ENCODE measurements at places on chromosomes 1 and 21. TPM values are rescaled to one million over a fixed set of nuclear protein-coding genes. Genes with fewer than 3 reads are reported as not detected.

- no peak for DNase-seq
- H3K27ac ChIP-seq = peak overlapping the region; percentile 99
- H3K27me3 ChIP-seq = no peaks in the 10 kb centered on the region
- no peak overlapping the region for H3K4me3 ChIP-seq
- no peaks in the 10 kb centered on the region for H3K4me1 ChIP-seq
- no peaks in the 10 kb centered on the region for H3K36me3 ChIP-seq
Observed at GRCh38 chr1:203284411-203285123, 20.8 kb upstream of the BTG2 start.

- H3K36me3 ChIP-seq = no peaks in the 10 kb centered on the region
- no peak overlapping the region for H3K27ac ChIP-seq
- DNase-seq = no peak
Observed at GRCh38 chr1:242534753-242535152, 10.3 kb upstream of the PLD5 start.

DNA sequence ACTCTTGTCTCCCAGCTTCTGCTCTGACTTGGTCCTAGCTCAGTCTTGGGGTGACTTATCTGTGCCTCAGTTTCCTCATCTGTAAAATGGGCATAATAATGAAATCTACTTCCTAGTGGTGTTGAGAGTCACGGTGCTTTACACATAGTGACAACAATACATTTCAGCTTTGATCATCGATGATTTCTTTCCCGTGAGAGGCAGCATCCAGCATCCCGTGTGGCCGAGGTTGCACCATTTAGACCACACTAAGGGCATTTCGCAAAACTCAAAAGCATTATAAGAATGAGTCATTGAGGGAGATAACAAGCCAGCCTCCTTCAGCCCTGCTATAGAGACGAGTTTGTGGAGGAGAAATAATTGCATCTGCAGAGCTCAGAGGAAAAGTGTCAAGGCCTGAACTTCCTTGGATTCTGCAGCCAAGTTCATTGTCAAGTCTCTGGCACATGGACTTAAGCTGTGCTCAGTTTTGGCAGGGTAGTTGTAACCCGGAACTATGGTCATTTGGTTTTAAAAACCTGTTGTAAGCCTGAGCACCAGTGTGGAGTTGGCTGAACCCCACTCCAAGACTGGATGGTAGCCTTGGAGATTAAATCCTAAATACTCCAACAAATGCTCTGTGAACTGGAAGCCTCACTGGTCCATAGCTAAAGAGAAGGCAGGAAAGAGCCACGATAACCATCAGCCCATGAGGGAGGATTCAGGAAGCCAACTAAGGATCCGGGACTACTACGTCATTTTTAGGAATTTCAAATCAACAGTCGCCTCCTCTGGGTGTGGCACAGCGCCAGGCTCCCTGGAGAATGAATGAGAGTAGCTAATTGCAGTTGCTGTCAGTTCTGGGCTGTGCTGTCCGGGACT, 64.2 kb downstream of the TCP10L start:
- no peak overlapping the region for H3K4me3 ChIP-seq
- H3K36me3 ChIP-seq = no peaks in the 10 kb centered on the region
- peak; percentile 96 for DNase-seq
- no peaks in the 10 kb centered on the region for H3K27me3 ChIP-seq
- H3K4me1 ChIP-seq = peaks cover 52% of the 10 kb centered on the region

GRCh38 chr21:26686278-26686677, 113.2 kb upstream of the CYYR1 start:
- DNase-seq = no peak
- H3K27ac ChIP-seq = no peak overlapping the region
- no peak overlapping the region for H3K4me3 ChIP-seq
- H3K4me1 ChIP-seq = no peaks in the 10 kb centered on the region

DNA sequence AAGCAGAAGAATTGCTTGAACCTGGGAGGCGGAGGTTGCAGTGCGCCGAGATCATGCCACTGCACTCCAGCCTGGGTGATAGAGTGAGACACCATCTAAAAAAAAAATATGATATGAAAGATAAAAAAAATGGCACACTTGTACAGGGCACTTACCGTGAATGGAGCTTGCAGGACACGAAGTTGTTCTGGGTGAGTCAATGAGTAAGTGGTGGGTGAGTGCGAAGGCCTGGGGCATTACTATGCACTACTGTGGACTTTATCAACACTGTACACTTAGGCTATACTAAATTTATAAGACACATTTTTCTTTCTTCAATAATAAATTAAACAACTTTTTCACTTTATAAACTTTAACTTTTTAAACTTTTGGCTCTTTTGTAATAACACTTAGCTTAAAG, 37.0 kb downstream of the TNFRSF8 start:
- no peak overlapping the region for H3K27ac ChIP-seq
- H3K36me3 ChIP-seq = no peaks in the 10 kb centered on the region
- no peak overlapping the region for H3K4me3 ChIP-seq

OPTC gene
- not detected for total RNA-seq

DNA sequence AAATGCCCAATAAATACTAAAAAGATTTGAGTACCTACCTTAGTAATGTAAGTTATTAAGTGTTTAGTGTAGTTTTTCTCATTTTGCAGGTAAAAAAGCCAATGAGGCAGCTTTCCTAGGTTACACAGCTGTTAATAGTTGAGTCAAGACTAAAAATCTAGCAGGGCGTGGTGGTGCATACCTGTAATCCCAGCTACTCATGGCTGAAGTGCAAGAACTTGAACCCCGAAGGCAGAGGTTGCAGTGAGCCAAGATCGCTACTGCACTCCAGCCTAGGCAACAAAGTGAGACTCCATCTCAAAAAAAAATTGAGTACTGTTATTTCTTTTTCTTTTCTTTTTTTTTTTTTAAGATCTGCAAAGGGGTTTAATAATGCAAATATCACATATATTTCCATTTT, 7.7 kb downstream of the YBX1 start:
- no peak overlapping the region for H3K27ac ChIP-seq
- H3K27me3 ChIP-seq = no peaks in the 10 kb centered on the region
- no peak overlapping the region for H3K4me3 ChIP-seq
- H3K36me3 ChIP-seq = no peaks in the 10 kb centered on the region
- H3K4me1 ChIP-seq = no peaks in the 10 kb centered on the region
